Stimulated activated CD8-positive, alpha-beta memory T cell treated with anti-CD3 and anti-CD28 coated beads, Interleukin-7, amount 100 ng/mL, for 1 hour (primary cell): ENCODE measurements at places on chromosomes 7 and 10.

DNA sequence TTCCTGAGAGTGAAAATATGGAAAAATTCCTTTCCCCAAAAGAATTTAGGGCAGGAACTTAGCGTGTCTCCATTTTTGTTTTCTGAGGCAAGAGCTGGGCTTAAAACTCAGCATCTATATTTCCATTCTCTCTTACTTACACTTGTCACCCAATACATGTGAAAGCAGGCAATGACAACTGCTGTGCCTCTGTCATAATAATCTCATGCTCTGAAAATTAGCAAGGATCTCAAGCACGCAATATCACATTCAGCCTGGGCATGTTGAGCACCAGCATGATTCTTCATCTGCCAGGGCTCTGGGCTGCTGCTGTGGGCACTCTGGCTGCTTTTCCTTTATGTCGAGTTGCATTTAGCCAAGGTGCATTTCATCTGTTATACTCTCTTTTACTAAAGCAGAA is 255.5 kb downstream of the SNX10 start:
- no peak for DNase-seq

GRCh38 chr7:127189074-127189473 is 63.7 kb downstream of the GRM8 start:
- no peak for DNase-seq

DNA sequence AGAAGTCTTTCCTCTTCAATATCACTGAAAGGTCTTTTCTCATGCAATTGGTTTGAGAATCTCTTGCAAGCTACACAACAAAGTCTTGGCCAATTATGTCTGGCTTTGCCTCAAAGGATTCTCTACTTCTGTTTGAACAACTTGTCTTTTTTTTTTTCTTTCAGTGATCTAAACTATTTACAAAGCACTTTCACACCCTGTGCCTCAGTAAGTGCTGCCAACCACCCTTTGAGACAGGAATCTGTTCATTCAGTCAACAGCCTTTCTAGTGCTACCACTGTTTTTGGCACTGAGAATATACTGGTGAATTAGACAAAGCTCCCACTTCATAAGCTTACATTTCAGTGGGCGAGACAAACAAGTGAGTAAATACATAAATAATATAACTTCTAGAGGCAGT is 26.9 kb upstream of the SDK1 start:
- no peak for DNase-seq

DNA sequence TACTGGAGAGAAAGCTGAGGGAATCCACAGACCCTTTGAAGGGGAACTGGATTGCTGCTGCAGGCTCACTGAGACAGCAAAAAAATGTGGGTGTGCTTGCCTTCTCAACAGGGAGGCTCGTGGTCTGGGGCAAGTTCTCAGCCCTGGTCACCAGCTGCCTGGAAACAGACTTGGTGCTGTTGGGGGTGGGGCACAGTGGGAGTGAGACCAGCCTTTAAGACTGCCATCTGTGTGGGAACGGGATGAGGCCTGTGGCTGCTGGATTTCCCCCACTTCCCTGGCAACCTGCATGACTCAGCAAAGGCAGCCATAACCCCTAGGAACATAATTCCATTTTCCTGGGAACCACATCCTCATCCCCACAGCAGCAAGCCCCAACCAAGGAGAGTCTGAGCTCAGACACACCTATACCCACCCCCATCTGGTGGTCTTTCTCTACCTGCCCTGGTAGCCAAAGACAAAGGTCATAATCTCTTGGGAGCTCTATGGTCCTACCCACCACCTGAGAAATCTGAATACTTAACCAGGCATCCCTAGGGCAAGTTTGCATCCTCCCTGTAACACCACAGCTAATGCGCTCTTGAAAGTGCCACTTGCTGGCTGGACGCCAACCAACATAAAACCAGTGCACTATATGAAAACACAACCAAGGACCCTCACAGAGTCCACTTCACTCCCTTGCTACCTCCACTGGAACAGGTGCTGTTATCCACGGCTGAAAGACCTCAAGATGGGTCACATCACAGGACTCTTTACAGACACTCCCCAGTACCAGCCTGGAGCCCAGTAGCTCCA is 45.0 kb upstream of the TFEC start:
- DNase-seq: no peak

GRCh38 chr7:11767148-11767547 is 64.8 kb downstream of the THSD7A start:
- DNase-seq: no peak

- no peak for DNase-seq
Observed at GRCh38 chr7:50838675-50839377, 56.1 kb upstream of the GRB10 start.
